K562 (cell line): ENCODE measurements at places on chromosomes 2 and 18.

DNA sequence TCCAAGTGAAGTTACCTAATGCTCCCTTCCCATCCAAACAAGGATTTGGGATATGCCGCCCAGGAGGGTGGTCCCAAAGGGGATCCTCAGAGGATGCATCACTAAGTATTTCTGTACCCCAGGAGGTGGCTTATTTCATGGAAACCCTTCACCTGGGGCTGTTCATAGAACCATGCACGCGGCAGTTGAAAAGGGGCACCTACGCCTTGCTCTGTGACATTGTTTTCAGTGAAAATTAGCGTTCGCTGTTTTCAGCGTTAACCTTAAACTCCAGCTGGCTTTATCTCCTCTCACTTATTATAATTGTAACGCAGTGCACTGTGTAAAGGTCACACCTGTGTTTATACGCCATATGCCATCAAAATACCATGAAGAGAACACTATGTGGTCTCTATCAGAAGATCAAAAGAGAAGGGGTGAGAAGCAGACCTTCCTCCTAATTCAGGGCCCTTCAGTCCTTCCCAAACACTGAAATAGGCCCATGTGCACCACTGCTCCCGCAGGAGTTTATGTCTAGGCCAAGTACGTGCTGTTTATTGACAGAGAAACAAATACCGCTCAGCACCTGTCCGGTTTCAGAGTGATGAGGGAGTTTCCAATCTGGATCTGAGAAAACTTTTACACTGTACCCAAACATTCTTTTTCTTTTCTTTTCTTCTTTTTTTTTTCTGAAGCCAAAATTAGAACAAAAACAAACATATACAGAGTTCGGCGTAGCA lies 162.1 kb downstream of the BCL2 start:
- peaks cover 37% of the 10 kb centered on the region for H3K27me3 ChIP-seq
- H3K36me3 ChIP-seq: no peaks in the 10 kb centered on the region
- H3K4me3 ChIP-seq: no peak overlapping the region
- no peak overlapping the region for H3K27ac ChIP-seq
- no peaks in the 10 kb centered on the region for H3K4me1 ChIP-seq

GRCh38 chr2:118843483-118844132 lies 3.8 kb downstream of the EN1 start:
- no peak overlapping the region for H3K4me3 ChIP-seq
- H3K27me3 ChIP-seq: peaks cover 17% of the 10 kb centered on the region; the same call in 2 of the 3 replicates
- no peaks in the 10 kb centered on the region for H3K36me3 ChIP-seq
- DNase-seq: no peak
- H3K4me1 ChIP-seq: peaks cover 6% of the 10 kb centered on the region; the same call in 2 of the 3 replicates

- no peaks in the 10 kb centered on the region for H3K27me3 ChIP-seq
- H3K36me3 ChIP-seq: no peaks in the 10 kb centered on the region
- no peak overlapping the region for H3K27ac ChIP-seq
- no peak overlapping the region for H3K4me3 ChIP-seq
- DNase-seq: no peak
- no peaks in the 10 kb centered on the region for H3K4me1 ChIP-seq
These were observed 132.0 kb downstream of the VWC2L start for GRCh38 chr2:214542866-214543265.

- no peaks in the 10 kb centered on the region for H3K27me3 ChIP-seq
- DNase-seq: peak; percentile 15
- H3K36me3 ChIP-seq: no peaks in the 10 kb centered on the region
- no peak overlapping the region for H3K4me3 ChIP-seq
- no peak overlapping the region for H3K27ac ChIP-seq
- H3K4me1 ChIP-seq: no peaks in the 10 kb centered on the region
These were observed 60.8 kb downstream of the EFEMP1 start for GRCh38 chr2:55862673-55863390.

DNA sequence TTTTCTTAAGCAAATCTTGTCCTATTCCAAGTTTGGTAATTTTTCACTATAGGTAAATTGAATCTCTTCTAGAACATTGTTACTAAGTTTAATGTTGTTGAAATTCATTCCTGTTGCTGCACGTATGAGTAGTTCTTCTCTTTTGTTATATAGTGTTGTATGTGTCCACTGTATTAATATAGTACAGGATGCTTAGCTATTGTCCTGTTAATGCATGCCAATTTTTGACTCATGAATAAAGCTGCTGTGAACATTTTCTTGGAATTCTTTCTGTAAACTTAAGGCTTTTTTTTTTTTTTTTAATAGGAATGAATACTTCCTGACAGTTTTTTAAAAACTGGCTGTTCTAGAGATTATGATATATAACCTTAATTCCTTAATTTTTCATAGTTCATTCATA lies 326.9 kb downstream of the SLC4A3 start:
- DNase-seq: no peak
- H3K27me3 ChIP-seq: no peaks in the 10 kb centered on the region
- no peaks in the 10 kb centered on the region for H3K4me1 ChIP-seq
- H3K36me3 ChIP-seq: no peaks in the 10 kb centered on the region
- H3K27ac ChIP-seq: no peak overlapping the region

GRCh38 chr2:163664610-163665009 lies 71.2 kb downstream of the FIGN start:
- H3K4me3 ChIP-seq: no peak overlapping the region
- no peaks in the 10 kb centered on the region for H3K4me1 ChIP-seq
- no peaks in the 10 kb centered on the region for H3K27me3 ChIP-seq
- H3K36me3 ChIP-seq: no peaks in the 10 kb centered on the region
- H3K27ac ChIP-seq: no peak overlapping the region
